ENCODE measurements at places on chromosomes 13 and 19.

- DNase-seq = no peak
Measured at GRCh38 chr19:28940751-28941500, 272.0 kb downstream of the UQCRFS1 start.

GRCh38 chr19:46371371-46371901 is 24.5 kb downstream of the PPP5C start:
- DNase-seq = no peak

DNA sequence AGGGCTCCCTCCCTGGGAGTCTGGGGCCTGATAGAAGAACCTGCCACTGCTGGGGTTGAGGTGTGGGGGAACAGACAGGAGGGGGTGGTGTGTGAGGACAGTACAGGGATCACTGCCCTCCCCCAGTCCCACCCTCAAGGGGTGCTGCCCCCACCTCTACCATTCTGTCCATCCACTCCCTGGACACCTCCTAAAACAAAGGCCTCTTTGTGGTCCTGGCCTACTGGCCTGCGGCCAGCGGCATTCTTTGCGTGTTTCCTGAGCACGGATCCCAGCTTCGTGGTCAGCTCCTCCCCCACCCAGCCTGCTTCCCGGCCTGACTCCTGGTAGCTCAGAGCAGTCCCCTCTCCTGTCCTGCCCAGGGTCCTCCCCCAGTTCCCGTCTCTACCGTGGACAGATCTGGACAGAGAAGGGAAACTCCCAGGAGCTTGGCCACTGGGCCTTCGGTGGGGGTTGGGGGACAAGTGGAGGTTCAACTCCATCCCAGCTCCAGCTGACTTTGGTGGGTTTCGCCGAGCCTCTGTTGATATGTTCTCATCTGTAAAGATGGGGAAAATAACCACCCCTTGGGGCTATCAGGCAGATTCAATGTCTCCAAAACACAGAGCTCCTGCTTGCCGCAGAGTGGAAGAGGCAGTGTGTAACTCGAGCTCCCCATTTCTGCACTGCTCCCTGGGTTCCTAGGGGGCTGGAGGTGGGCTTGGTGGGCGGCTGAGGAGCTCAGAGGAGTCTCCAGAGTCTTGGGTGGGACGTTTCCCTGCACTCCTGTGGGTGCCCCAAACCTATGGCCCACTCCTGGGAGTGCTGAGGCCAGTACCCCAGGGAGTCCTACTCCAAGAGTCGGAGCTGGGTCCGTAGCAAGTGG is 48.7 kb downstream of the LYL1 start:
- DNase-seq = no peak

GRCh38 chr13:48006396-48006795 is 5.3 kb upstream of the SUCLA2 start:
- no peak for DNase-seq

- no peak for DNase-seq
Measured at GRCh38 chr13:51420681-51421490, 31.9 kb downstream of the INTS6 start.

DNA sequence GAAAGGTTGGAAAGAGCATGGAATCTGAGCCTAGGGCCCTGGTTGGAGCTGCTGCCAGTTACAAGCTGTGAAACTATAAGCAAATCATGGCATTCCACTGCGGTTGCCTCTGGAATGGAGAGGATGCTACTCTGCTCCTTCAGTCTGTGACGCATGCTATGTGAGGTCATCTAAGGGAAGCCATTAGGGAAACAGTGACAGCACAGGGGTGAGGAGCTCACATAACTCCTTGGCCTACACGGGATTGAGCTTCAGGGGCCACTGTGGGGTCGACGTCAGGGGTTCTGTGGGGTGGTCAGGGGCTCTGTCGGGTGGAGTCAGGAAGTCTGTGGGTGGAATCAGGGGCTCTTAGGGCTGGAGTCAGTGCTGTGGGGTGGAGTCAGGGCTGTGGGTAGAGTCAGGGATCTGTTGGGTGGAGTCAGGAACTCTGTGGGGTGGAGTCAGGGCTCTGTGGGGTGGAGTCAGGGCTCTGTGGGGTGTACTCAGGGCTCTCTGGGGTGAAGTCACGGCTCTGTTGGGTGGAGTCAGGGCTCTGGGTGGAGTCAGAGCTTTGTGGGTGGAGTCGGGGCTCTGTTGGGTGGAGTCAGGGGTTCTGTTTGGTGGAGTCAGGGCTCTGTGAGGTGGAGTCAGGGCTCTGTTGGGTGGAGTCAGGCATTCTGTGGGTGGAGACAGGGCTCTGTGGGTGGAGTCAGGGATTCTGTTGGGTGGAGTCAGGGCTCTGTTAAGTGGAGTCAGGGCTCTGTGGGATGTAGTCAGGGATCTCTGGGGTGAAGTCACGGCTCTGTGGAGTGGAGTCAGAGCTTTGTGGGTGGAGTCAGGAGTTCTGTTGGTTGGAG is 35.8 kb upstream of the MEDAG start:
- DNase-seq = peak; percentile 67

DNA sequence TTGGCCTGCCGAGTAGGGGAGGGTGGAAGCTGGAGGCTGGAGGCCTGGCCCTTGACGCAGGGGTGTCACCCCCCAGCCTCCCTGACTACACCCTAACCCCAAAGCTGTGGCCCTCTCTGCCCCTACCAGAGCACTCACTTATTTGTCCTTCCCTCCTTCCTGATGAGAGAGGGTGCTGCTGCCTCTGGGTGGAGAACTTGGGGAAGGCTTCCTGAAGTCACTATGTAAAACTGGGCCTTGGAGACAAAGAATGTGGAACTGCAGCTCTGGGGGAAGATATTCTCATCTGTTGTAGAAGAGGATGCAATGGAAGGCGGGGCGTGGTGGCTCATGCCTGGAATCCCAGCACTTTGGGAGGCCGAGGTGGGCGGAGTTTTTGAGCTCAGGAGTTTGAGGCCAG is 485.2 kb downstream of the ZNF536 start:
- DNase-seq = no peak

- DNase-seq = peak; percentile 41
Measured at GRCh38 chr19:8609279-8610040, 1.1 kb downstream of the ADAMTS10 start.

DNA sequence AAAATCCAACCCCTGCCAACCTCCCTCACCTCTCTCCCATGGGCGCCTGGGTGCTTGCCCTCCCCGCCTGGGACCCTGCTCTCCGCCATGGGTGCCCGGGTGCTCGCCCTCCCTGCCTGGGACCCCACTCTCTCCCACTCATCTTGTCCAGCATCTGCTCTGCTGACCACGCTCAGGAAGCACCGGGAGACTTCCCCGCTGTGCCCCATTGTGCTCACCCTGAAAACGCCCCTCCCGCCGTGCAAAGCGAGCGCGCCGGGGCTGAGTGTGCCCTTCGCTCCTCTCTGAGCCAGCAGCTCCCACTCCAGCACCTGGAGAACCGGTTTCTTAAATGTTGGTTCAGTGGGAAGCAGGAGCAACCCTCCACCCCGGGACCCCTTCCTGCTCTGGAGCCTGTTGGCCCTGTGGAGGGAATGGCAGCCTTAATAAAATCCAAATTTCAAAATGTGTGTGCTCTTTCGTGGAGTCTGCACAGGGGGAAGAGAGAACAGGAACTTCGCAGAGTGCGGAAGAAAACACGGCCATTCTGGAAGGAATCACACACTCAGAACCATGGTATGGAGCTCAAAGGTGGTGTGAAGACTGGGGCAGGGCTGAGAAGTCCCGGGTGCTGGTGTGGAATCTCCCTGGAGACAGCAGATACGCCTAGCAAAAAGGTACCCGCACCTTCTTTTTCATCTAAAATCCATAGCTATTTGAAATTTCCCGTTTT is 23.1 kb upstream of the CDC16 start:
- no peak for DNase-seq

DNA sequence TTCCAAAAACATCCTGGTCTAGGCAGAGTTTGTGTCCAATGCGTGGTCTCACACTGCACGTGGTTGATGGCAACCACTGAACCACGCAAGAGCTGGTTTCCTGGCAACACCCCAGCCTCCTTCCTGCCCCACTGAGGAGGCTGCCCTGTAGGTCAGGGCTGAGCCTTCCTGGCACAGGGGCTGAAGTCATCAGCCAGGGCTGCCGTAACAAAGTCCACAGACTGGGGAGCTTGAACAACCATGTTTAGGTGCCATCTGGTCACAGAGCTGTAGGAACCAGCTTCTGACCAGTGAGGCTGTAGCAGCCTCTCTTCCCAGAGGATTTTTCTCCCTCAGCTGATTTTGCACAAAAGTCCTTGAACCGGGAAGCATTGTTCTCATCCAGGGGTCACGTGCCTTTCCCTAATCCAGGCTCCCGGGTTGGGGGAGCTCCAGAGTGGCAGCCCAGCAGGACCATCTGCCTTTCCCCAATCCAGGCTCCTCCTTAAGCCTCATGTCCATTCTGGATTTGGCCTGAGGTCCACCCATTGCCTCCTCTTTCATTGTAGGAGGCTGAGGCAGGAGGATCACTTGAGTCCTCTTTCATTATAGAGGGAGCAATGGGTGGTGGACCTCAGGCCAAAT is 53.9 kb downstream of the CHST8 start:
- no peak for DNase-seq
